ENCODE measurements at places on chromosomes 3 and 15.

- no peak for DNase-seq
Measured at GRCh38 chr15:83102346-83102745, 5.1 kb upstream of the TM6SF1 start.

DNA sequence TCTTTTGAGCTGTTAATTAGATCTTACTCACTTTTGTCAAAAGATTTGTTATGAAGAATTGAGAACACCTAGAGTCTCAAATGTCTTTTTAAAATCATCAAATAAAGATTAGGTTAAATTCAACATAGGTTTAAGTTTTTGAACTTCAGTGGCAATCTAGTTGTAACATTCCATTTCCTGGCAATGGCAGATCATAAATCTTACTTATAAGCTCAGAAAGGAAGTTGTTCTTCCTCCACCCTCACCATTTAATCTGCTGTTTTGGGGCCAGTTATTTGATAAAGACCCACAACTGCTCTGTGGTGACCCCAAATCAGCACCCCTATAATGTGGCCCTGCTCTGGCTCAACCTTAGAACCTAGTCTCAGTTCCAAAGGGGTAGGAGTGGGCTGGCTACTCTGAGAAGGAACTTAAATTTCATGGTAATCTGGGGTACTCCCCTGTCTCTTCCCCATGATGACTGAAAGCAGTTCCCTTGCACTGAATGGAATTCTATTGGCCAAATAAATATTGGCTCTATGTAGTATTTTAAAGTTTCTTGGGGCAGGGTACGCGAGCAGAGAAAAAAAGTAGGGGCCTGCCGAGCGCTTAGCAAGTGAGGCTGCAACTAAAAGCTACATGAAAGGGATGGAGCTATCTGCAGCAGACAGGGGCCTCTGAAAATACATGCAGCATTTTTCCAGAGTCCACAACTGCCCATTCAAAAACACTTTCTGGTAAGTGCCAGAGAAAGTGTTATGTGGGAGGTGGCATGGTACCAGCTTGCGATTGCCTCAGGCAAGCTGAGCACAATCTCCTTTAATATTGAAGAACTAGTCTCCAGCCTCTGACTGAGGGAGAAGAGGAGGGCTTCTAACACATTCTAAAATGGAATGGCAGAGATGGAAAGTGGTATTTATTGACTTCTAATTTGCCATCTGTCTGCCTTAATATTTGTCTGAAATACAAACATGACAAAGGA lies 103.6 kb upstream of the RASGRP1 start:
- DNase-seq = no peak

- DNase-seq = no peak
Measured at GRCh38 chr15:37134699-37135131, 34.4 kb upstream of the MEIS2 start.

- DNase-seq = no peak
Measured at GRCh38 chr3:66336333-66336766, 115.5 kb downstream of the SLC25A26 start.

DNA sequence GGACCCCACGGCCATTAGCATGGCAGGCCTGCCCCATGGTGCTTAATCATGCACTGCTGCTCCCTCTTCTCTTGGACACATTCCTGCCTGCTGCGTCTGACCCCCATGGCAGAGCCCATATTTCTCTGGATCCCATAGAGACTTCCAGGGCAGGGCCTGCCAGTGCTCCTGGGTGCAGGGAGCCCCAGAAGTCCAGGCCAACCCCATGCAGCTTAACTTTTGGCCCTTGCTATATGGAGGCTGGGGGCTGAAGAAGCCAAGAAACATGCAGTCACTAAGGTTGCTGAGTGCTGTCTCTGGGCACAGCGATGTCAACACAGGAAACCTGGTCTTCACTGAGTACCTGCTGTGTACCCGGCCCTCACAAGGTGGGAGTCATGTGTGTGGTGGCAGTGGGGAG lies 11.3 kb upstream of the PRKCD start:
- no peak for DNase-seq

- DNase-seq = no peak
Measured at GRCh38 chr3:14810070-14810791, 8.5 kb upstream of the FGD5 start.

DNA sequence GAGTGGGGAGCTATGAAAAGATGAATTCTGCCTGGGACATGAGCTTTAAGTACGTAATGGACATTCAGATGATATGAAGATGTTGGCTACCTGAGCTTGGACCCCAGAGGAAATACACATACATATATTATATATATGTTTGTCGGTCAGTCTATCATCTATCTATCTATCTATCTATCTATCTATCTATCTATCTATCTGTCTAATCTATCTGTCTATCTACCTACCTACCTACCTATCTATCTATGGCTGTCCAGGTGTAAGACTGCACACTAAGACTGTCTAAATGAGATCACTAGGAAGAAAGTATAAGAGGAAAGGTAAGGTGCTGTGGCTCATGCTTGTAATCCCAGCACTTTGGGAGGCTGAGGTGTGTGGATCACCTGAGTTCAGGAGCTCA lies 18.2 kb upstream of the CELF6 start:
- no peak for DNase-seq

- DNase-seq = no peak
Measured at GRCh38 chr3:97990624-97991292, 18.5 kb upstream of the RIOX2 start.

- DNase-seq = no peak
Measured at GRCh38 chr15:70556151-70556741, 207.1 kb downstream of the UACA start.

- no peak for DNase-seq
Measured at GRCh38 chr3:65979731-65980130, 59.0 kb downstream of the MAGI1 start.

GRCh38 chr3:189689625-189690024 lies 58.4 kb downstream of the TP63 start:
- DNase-seq = no peak

GRCh38 chr15:78603467-78603866 lies 17.3 kb downstream of the CHRNA3 start:
- DNase-seq = no peak

DNA sequence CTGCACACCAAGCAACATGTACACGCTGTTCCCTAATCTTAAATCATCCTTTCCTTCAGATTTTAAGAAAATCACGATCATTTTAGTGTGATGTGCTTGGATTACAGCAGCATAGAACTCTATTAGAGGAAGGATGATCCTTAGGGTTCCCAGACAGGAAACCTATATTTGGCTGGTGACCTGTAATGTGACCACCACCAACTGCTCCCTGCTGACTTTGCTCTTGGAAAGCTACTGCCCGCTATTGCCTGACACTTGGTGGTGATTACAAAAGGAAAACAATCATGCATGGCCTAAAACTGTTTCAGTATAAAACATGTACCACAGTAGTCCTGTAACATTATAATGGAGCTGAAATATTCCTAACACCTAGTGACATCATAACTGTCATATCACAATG lies 27.2 kb upstream of the LMOD3 start:
- DNase-seq = no peak

- no peak for DNase-seq
Measured at GRCh38 chr3:130640027-130640426, 106.6 kb downstream of the PIK3R4 start.

DNA sequence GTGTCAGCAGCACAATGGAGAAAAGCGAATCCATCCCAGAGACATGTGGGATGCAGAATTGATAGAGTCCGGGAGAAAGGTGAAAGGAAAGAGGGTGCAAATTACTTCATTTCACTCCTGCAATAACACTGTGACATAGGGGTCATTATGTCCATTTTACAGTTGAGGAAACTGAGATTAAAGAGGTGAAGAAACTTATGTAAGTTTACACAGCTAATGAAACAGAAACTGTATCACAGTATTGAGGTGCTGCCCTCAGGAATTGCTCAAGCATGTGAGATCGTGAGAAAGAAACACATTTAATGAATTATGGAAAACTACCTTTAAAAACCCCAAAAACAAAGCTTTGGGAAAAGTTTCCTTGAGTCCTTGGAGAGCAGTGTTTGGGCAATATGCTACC lies 103.6 kb upstream of the PFN2 start:
- no peak for DNase-seq

GRCh38 chr3:40624189-40624769 lies 99.5 kb downstream of the ZNF621 start:
- no peak for DNase-seq

- no peak for DNase-seq
Measured at GRCh38 chr3:188315553-188315952, 161.6 kb downstream of the LPP start.

- DNase-seq = peak; percentile 81
Measured at GRCh38 chr3:72100601-72101187, 315.7 kb upstream of the PROK2 start.

GRCh38 chr15:85457392-85457968 lies 77.1 kb downstream of the AKAP13 start:
- no peak for DNase-seq

- no peak for DNase-seq
Measured at GRCh38 chr3:45488591-45488990, 100.2 kb downstream of the LARS2 start.

DNA sequence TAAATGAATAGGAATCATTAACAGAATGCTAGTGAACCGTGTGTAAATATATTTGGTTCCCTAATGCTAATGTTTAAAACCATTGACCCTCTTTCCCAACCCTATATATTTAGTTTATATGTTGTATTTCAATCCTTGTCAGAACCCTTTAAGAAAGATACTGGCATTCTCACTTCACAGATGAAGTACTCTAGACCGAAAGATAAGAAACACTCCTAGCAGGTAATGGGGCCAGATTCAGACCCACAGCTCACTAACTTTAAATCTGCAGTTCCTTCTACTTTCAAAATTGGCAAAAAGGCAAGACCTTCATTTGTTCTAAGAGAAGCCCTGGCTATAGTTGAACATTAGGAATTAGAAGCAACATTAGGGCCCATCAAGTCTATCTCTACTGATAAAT lies 42.3 kb upstream of the TM4SF4 start:
- no peak for DNase-seq

DNA sequence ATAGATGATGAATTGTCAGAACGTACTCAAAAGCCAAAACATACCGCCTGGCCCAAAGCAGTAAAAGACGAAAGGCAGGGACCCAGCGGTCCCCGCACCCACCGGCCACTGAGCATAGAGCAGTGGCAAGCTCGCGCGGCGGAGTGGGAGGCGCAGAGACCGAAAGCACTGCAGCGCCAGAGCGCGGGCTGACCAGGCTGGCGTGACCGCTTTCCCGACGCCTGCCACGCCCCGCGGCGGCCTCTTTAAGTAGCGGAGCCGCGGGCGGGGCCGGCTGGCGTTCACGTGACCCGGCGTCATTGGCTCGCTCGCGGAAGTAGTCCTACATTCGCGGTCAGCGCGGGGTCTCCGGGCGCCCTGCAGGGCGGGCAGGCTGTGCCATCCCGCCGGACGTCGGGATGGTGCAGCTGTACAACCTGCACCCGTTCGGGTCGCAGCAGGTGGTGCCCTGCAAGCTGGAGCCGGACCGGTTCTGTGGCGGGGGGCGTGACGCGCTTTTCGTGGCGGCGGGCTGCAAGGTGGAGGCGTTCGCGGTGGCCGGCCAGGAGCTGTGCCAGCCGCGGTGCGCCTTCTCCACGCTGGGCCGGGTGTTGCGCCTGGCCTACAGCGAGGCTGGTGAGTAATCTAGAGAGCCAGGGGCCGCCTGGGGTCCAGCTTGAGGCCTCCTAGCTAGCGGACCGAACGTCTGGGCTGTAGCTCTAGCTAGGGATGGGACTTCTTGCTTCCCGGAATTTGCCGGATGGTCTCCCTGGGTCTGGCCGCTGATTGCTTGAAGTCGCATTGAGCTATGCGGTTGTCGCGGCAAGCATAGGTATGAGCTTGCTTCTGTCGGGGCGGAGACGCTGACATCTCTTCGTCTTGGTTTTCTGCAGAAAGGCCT lies at the start of gene HPS3:
TSS of gene HPS3 (plus strand) at position 313 of the 880 bp plus-strand sequence. CDS start at position 399, 86 bp downstream.
- peak; percentile 82 for DNase-seq

- no peak for DNase-seq
Measured at GRCh38 chr15:71115567-71116351, 488 bp downstream of the THSD4 start.

GRCh38 chr15:22887157-22887951 lies 48.9 kb downstream of the NIPA2 start:
- peak; percentile 52 for DNase-seq

DNA sequence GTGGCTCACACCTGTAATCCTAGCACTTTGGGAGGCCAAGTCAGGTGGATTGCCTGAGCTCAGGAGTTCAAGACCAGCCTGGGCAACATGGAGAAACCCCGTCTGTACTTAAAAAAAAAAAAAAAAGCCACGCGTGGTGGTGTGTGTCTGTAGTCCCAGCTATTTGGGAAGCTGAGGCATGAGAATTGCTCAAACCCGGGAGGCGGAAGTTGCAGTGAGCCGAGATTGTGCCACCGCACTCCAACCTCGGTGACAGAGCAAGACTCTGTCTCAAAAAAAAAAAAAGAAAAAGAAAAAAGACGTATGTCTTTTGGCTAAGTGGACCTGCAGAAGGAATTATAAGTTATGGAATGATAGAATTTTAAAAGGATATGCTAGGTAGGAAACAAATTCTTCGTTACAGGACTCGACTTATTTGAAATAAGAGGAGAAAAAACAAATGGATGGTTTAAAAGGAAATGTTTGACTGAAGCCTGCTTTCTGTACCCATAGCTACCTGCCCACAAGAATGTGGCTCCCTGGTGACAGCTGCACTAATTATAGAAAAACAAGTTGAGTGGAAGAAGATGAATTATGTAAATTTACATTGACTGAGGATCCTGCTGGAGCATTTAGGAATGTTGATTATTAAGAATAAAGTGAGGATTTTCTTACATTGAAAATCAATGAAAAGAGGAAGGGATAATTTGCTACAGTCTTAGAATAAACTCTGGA lies 36.0 kb upstream of the SKIL start:
- DNase-seq = no peak

DNA sequence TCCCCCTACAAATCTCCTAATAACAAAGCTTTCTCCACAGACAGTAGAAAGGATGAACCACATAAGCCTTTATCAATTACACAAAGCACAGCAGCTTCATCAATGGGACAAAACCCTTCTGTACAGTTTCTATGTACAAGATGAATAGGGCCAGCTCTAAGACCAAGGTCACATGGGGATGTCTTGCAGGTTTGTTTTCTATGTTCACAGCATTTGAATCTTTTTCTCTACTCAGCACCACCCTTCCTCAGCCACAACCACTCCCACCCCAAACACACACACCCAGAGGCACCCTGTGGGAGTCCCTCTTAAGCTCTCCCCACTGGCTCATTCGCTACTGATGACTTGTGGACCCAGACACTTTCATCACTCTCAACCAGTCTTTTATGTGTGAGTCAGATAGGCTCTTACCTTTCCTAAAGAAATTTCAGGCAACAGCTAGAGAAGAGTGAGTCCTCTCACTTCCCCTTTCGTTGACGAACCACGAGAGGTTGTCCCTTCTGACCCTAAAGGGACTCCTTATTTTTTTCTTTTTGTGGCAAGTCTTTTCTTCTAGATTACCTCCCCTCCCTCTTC lies 57.9 kb downstream of the ARHGAP31 start:
- DNase-seq = no peak

GRCh38 chr15:57681011-57681410 lies 25.5 kb upstream of the POLR2M start:
- no peak for DNase-seq
